CD4-positive, alpha-beta T cell treated with Interferon alpha-2 for 1 hour (primary cell): ENCODE measurements at places on chromosomes 7 and 10.

GRCh38 chr7:48083114-48083830 lies 5.8 kb upstream of the UPP1 start:
- DNase-seq, result no peak

DNA sequence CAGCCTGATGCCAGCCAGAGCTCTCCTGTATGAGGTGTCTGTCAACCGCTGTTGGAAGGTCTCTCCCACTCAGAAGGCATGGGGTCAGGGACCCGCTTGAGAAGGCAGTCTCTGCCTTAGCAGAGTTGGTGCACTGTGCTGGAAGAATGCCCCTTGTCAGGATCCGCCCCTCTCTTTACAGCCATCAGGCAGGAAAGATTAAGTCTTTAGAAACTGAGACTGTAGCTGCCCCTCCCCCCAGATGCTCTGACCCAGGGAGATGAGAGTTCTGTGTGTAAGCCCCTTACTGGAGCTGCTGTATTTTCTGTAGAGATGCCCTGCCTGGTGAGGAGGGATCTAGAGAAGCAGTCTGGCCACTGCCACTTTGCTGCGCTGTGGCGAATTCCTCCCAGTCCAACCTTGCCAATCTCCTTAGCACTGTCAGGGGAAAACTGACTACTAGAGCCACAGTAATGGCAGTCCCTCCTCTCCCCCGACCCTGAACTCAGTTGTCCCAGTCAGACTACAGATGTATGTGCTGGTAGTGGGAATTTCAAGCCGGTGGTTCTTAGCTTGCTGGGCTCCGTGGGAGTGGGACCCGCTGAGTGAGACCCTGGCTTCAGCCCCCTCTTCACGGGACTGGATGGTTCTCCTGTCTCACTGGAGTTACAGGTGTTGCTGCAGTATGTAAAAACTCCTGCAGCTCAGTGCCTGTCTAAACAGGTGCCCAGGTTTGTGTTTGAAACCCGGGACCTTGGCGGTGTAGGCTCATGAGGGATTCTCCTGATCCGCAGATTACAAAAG lies 285.5 kb upstream of the ZWINT start:
- no peak for DNase-seq

GRCh38 chr7:27576360-27576944 lies 86.2 kb downstream of the HIBADH start:
- DNase-seq, result peak; percentile 38

DNA sequence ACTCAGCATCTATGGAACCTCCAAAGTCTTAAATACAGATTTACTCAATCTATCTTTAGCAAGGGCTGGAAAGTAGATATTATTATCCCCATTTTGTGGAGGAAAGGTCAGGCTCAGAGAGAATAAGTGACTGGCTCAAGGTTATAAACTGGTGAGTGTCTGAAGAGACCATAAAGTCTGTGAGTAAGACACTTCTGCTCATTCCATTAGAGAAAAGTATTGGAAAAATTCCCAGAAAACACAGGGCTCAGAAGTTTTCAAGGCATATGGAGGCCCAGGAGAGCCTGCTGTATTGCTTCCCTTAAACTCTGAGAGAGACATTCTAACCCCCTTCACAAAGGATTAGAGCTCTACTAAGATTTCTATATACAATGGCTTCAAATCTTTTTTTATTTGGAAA lies 134.8 kb downstream of the PCDH15 start:
- DNase-seq, result no peak
